ENCODE measurements at places on chromosomes 7 and 10.

GRCh38 chr10:50420196-50420595, 168.9 kb upstream of the ASAH2 start:
- no peak for DNase-seq

- DNase-seq: no peak
Measured at GRCh38 chr10:94397549-94398370, 4.6 kb upstream of the TBC1D12 start.

GRCh38 chr10:35946556-35946955, 304.5 kb upstream of the FZD8 start:
- DNase-seq: no peak

- DNase-seq: no peak
Measured at GRCh38 chr10:99731306-99732032, 458 bp downstream of the COX15 start.

- no peak for DNase-seq
Measured at GRCh38 chr7:41769162-41769561, 66.3 kb upstream of the INHBA start.

- no peak for DNase-seq
Measured at GRCh38 chr7:151017370-151017952, 6.8 kb downstream of the ATG9B start.

DNA sequence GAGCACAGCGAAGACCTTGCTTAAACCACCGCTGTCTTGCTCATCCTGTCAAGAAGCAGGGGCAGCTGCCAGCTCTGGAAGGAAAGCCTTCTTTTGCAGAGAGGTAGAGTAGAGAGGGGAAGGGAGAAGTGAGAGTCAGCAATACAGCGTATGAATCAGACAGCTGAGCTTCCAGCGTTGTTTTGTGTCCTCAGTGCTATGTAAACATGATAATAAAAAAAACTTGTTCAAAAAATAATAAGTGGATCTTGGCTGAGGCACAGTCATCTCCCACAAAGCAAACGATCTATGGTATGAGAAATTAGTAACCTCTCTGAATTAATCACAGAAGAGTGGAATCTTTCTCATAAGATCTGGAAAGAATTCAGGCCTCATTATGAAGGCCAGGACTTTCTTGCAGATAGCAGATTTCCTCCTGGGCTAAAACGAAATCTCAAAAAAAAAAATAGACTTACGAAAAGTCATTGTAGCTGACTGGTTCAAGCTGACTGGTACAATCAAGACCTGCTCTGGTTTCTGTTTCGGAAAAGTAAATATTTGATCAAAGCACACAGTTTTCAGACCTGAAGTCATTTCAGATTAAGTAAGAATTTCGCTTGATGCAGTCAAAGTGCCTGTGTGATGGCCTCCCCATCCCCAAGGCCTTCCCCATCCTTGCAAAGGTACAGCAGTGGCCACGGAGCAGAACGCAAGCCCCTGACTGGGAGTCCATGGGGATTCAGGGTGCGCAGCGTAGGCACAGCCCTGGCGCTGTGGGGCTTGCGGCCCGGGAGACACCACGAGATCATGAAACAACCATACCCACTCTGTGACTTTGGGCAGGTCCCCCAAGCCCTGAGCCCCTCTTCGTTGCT, 29.4 kb downstream of the CHST15 start:
- no peak for DNase-seq

GRCh38 chr10:3482200-3482993, 302.6 kb downstream of the KLF6 start:
- no peak for DNase-seq

GRCh38 chr7:37028909-37029440, 304.7 kb upstream of the AOAH start:
- peak; percentile 17 for DNase-seq

- no peak for DNase-seq
Measured at GRCh38 chr10:51244748-51245490, 170.6 kb downstream of the PRKG1 start.

DNA sequence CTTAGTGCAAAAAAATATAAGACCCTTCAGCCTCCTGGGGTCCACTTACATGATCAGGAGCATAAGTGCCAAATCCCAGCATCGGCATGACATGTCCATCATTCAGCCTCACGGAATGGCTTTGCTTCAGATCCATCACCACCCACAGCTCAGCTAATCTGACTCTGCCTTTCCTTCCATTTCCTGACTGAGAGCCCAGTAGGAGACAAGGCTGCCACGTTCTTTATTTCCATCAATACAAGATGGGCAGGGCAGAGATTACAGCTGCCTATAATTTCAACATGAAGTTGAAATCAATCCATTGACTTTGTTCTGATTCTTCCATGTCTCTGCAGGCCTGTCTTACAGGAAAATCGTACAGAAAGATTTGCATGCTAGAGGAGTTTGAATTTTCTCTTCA, 76.4 kb upstream of the UCN3 start:
- no peak for DNase-seq

DNA sequence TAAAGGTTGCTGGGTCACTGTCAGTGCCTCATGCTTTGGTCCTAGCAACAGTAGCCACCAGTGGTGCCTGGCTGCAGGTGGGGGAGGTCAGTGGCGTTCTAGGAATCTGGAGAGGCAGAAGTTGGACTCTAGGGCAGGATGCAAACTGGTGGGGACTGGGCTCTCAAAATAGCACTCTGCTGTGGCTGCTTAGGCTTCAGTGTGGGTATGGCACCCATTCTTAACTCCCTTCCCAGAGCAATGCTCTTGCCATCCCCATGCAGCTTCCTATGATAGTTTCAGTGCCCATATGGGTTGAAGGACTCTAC, 330.8 kb downstream of the PCDH15 start:
- DNase-seq: no peak

- no peak for DNase-seq
Measured at GRCh38 chr7:55457801-55458200, 92.7 kb downstream of the LANCL2 start.

GRCh38 chr7:120272701-120273475, at the start of gene KCND2:
KCND2 (plus strand) TSS chr7:120273175.
- no peak for DNase-seq

- no peak for DNase-seq
Measured at GRCh38 chr10:66834802-66835201, 91.0 kb upstream of the LRRTM3 start.

DNA sequence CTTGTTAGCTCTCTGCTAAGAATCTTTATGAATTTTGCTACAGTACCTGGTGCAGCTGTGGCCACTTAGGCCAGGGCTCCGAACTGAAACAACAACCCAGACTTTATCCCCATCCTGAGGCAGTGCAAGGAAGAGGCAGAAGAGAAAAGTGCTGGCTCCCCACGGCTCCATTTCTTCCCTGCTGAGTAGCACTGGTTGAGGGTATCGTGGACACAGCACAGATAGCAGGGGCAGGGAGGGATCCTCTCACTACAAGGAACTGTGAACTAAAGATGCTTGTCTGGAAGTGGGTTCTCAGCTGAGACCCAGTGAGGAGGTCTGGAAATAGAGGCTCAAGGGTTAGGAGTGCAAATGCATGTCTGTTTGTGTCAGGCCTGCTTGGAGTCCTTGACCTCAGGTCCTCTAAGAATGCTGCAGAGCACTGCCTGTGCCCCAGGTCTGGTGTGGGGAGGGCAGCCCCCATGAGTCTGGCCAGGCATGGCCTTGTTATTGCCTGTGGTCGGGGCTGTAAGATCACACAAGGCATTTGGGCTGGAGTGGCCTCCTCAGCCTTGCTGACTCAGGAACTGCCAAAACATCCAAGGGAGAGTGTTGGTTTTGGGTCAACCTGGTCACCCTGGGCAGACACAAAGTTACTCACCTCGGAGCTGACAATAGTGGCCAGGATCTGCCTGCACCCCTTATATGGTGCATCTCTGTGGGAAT, 58.1 kb downstream of the DMBT1 start:
- DNase-seq: no peak

GRCh38 chr7:75604408-75604807, 112.3 kb downstream of the SPDYE5 start:
- no peak for DNase-seq

- no peak for DNase-seq
Measured at GRCh38 chr10:75484717-75485116, 53.3 kb downstream of the LRMDA start.

DNA sequence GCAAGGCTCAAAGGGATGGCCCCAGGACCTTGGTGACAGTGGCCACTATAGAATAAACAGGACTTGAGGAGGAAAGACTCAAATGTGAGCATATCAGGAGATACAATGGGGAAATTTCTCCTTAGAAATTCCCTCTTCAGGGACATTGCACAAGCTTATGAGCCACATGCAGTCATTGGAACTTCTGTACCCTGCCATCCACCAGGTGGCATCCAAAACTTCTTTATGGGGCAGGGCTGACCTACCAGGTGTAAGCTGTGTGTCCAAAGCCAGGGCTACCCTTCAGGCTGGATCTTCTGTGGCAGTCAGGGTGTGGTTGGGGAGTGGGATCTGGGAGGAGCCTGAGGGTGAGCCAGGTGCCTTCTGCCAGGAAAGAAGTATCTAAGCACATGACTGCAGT, 36.6 kb upstream of the LRRC18 start:
- no peak for DNase-seq

- DNase-seq: no peak
Measured at GRCh38 chr7:142767451-142767850, 3.3 kb upstream of the PRSS2 start.

GRCh38 chr7:56106108-56107073, at the start of gene CHCHD2:
CHCHD2 (minus strand) TSS chr7:56106476; CDS start chr7:56106413, 63 bp downstream.
- peak; percentile 85 for DNase-seq

DNA sequence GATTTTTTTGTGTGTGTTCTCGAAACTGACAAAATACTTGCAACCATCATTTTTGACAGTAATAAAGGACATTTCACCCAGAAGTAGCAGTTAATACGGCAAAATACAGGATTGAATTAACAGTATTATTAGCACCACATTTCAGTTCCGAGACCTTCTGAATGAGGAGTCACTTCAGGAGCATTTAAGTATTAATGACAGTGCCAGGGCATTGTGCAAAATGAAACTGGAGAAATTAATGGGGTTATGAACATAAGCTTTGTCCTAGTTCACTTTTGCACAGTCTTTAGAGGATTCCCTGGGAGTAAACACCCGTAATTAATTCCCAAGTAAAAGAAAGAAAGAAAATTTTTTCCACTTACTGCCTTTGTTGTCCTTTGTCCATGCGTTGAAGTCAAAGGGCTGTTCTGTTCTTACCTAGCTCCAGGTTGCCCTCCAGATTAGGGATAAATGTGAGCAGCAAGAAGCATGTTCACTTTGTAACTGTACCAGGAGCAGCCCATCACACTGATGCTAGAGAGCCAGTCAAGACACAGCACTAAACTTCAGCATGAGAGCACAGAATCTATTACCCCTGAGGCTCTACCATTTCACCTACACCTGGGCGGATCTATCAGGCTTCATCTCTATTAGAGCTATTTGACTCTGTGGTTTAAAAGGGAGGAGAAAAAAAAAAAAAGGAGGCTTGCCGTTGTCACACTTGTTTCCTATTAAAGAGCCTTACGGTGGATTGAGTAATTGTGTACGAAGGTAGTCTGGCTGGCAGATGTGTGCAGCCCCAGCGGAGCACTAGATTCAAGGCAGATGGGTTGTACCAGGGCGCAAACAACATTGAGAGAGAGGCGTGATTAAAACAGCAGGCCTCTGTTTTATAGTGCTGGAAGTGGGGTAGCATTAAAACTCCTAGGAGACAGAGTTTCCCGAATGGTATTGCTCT, 297.8 kb upstream of the SEMA3A start:
- no peak for DNase-seq
